ENCODE measurements at places on chromosomes 7 and 10.
A peak's percentile ranks its signal among the peaks of the same experiment; 100 is the strongest.

GRCh38 chr10:14658331-14659127 lies 116.2 kb downstream of the FAM107B start:
- DNase-seq: no peak

- no peak for DNase-seq
Measured at GRCh38 chr10:122485670-122486069, 24.3 kb downstream of the HTRA1 start.

DNA sequence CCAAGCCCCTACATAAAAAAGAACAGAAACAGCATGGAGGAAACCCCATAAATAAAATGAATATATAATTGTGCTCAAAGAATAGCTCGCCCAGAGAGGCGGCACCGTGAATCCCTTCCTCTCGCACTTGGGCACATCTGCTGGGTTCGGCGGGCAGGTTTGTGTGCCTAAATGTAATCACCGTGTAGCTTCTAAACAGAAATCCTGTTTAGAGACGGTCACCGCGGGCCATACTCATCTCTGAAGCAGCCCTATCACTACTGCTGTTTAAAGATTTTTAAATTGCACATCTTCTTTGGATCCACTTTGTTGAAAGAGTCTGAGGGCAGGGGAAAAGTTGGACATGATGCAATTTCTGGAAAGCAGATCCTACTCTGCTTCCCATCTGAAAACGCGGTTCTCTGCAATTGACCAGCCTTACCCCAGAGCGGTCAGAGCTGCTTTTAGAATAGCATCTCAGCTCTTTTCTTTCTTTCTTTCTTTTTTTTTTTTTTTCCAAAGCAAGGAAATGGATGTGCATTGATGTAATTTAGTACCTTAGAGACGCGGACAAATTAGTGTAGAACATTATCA lies 6.4 kb downstream of the DRGX start:
- DNase-seq: no peak

- DNase-seq: no peak
Measured at GRCh38 chr10:20254078-20254477, 437.8 kb downstream of the PLXDC2 start.

GRCh38 chr7:66145400-66146104 lies 30.9 kb downstream of the CRCP start:
- no peak for DNase-seq

DNA sequence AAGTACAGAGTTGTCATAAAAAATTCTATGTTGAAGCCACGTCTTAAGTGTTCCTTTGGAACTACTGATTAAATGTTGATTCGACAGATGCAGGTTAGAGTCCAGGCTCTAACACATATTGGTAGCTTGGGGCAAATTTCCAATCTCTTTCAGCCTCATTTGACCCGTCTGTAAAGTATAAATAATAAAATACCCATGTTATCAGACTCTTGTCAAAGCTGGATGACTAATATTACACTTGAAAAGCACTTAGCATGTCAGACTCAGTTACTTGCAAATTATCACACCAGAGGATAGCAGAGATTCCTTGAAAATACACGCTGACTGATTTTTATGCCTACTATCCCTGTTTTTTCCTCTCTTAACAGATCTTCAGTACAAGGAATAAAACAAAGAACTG lies 18.1 kb upstream of the MACC1 start:
- no peak for DNase-seq

- DNase-seq: no peak
Measured at GRCh38 chr10:45404087-45404769, 30.2 kb downstream of the ALOX5 start.

- DNase-seq: no peak
Measured at GRCh38 chr7:135964274-135964673, 12.9 kb downstream of the MTPN start.

DNA sequence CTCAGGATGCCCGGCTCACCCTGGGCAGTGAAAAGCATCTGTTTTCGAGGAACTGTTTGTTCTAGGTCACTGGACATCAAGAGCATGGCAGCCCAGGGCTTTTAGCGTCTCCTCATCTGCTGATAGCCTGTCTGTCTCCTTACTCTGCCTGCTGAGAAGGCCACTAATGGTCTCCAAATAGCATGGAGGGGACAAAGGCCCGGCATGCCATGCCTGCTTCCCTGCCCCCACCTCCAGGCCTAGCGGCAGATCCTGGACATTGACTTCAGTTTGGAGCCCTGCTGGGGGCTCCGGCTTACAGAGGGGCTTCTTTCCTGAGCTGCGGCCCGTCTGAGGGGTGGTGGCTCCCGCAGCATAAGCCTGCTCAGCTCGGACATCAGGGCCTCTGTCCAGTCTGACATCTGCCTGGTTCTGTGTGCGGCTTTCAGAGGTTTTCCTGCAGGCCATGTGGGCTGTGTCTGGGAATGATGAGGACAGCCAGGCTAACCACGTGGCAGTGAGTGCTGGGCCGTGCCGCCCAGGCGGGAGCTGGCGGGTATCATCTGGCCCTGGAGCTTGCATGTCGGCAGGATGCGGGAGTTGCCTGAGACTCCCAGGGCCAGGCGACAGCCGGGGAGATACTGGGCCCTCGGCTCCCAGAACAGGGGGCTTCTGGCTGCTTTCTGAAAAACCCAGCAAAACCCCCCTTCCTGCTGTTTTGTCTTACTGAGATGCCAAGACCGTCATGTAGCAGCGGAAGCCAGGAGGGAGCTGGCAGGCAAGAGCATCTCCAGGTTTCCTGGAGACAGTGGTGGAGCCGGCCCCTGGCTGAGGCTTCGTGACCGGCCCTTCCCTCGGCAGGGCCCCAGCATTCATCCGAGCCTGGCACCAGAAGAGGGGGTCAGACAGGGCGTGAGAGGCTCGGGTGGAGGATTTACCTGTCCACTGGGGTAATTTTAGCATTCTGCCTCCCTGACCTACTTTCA lies 9.2 kb downstream of the PFKFB3 start:
- peak; percentile 37 for DNase-seq

DNA sequence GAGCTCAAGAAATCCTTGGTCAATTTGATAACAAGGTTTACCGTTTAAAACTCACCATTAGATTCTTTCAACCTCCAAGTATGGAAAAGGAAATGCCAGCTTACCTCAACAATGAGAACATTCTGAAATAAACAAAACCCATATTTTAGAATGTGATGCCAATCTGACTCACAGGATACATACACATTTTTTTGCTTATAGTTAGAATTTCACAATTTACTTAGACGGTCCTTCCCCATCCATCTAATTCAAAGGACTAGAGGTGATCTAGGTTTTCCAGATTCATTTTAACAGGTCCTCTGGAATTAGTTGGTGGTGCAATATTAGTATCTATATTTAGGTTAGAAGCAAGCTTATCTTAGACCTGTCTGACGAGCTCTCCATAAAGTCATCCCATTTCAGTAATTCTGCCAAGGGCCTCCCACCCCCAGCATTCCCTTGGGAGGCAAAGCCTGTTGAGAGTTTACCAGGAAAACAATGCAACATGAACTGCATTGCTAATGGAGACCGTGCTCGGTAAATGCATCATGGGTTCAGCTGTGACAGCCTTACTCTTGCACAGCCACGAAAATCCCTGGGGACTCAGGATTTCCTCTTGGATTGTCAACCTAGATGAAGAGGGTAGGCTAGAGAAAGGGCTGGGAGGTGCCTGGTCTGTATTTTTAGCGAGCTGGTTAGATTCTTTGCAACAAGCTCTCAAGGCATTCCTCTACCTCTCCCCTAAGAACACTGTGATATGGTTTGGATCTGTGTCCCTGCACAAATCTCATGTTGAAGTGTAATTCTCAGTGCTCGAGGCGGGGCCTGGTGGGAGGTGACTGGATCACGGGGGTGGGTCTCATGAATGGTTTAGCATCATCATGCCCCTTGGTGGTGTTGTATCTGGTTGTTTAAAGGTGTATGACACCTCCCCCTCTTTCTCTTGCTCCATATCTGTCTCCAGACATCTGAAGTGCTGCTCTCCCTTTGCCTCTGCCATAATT lies 93.8 kb downstream of the PRTFDC1 start:
- DNase-seq: no peak

DNA sequence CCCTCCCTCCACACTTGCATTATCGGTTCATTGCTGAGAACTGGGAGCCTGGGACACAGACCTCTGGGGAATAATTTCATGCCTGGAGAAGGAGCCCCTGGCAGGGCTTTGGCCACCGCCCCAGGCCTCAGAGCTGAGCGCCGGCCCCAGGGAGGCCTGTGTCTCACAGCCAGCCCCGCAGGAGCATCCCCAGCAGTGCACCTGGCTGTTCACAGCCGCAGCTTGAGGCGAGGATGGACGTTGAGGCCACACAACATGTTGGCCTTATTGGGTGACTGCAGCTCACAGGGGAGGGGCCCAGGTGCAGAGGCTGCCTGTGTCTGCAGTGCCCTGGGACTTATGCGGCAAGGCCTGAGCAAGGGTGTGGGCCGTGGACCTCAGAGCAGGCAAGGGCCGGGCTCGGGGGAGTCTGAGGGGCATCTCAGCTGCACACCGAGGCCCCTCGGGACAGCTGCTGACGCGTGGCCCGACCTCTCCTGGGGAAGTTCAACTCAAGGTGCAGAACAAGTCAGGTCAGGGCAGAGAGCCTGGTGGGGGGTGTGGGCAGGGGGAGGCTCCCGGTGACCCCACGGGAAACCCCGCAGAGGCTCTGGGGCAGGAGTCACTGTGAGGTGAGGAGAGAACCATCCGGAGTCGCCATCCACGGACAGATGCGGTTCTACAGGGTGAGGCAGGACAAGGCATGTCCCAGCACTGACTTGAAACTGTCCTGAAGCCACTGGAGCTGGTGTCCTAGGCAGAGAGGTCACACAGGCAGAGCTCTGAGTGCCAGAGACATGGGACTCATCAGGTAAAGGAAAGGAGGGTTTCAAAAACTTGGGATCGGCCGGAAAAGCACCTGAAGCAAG lies 13.1 kb upstream of the UBE3C start:
- no peak for DNase-seq

GRCh38 chr10:4767033-4767814 lies 58.8 kb upstream of the AKR1E2 start:
- no peak for DNase-seq

GRCh38 chr7:140537750-140538482 lies 58.6 kb upstream of the MKRN1 start:
- DNase-seq: no peak

DNA sequence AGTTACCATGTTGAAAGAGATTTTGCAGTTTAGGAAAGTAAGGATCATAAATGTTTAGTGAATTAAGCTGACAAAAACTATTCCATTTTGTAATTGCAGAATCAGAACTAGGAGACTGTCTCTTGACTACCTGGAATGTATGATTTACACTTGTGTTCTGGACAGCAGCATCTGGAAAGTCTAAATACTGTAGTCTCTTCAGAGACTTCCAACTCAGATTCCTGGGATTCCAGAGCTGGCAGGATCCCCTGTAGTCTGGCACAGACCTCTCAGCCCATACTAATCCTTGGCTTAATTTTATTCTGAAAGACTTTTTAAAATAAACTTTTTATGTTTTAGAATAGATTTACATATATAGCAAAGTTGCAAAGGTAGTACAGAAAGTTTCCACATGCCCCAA lies 452.7 kb downstream of the DPP6 start:
- no peak for DNase-seq

- DNase-seq: no peak
Measured at GRCh38 chr7:130377178-130377577, 3.1 kb upstream of the CPA1 start.

GRCh38 chr10:131071721-131072120 lies 239.8 kb downstream of the TCERG1L start:
- no peak for DNase-seq

- no peak for DNase-seq
Measured at GRCh38 chr10:114002422-114002821, 41.2 kb upstream of the ADRB1 start.

DNA sequence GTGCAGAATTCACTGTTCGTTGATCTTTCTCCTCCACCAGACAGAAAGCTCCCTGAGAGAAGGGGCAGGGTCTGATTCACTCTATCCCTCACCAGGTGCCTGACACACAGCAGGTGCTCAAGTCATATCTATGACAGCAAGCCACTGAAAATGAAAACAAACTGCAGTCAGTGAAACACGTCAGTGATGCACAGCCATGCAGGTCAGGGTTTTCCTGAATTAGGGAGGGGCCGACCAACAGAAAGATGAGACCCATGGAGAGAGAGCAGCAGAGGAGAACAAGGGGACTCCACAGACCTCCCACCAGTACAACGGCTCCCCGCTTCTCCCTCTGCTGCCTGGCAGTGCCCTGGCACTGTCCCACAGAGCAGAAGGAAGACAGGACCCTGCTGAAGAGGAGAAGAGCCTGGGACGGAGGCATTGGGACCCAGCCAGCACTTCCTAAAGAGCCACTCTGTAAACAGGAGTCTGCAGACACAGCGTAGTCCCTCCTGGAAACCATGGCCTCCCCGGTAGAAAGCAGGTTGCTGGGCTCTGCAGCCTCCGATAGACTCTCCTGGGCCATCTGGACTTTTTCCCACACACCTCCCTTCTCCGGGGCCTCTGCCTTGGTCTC lies 50.3 kb downstream of the FAM53B start:
- DNase-seq: no peak

GRCh38 chr10:130025811-130026485 lies 61.9 kb upstream of the EBF3 start:
- no peak for DNase-seq

GRCh38 chr10:131174211-131174565 lies 137.3 kb downstream of the TCERG1L start:
- no peak for DNase-seq

GRCh38 chr7:2445047-2445446 lies 31.2 kb downstream of the GRIFIN start:
- DNase-seq: no peak

GRCh38 chr7:96287132-96287531 lies 34.8 kb downstream of the SLC25A13 start:
- no peak for DNase-seq

DNA sequence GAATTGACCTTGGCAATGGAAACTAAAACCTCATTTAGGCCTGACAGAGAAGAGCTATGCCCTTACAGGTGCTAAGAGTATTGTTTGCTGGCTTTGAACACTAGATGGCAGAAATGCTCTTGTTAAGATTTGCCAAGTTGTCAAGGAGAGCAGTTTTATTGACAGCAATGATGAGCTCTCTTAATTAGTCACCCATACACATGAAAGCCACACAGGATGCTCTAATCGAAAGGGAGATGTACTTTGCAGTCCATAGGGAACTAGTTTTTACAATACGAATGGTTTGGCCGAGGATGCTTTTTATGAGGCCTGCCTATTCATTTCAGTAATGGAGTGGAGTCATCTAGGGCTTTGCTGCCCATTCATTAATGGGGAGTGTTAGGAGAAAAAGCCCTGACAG lies 45.4 kb upstream of the MBL2 start:
- DNase-seq: no peak
